ENCODE measurements at places on chromosomes 7 and 10. TPM values are rescaled to one million over a fixed set of nuclear protein-coding genes. Genes with fewer than 3 reads are reported as not detected.

GRCh38 chr7:41033500-41033899, 669.4 kb downstream of the INHBA start:
- no peak for DNase-seq
- no peaks in the 10 kb centered on the region for H3K36me3 ChIP-seq
- H3K4me1 ChIP-seq, result no peaks in the 10 kb centered on the region
- H3K27ac ChIP-seq, result no peak overlapping the region
- no peak overlapping the region for H3K4me3 ChIP-seq

- H3K4me1 ChIP-seq, result no peaks in the 10 kb centered on the region
- no peak overlapping the region for H3K4me3 ChIP-seq
- H3K27ac ChIP-seq, result no peak overlapping the region
- H3K27me3 ChIP-seq, result no peaks in the 10 kb centered on the region
Observed at GRCh38 chr7:129452589-129453231, 18.5 kb downstream of the STRIP2 start.

DNA sequence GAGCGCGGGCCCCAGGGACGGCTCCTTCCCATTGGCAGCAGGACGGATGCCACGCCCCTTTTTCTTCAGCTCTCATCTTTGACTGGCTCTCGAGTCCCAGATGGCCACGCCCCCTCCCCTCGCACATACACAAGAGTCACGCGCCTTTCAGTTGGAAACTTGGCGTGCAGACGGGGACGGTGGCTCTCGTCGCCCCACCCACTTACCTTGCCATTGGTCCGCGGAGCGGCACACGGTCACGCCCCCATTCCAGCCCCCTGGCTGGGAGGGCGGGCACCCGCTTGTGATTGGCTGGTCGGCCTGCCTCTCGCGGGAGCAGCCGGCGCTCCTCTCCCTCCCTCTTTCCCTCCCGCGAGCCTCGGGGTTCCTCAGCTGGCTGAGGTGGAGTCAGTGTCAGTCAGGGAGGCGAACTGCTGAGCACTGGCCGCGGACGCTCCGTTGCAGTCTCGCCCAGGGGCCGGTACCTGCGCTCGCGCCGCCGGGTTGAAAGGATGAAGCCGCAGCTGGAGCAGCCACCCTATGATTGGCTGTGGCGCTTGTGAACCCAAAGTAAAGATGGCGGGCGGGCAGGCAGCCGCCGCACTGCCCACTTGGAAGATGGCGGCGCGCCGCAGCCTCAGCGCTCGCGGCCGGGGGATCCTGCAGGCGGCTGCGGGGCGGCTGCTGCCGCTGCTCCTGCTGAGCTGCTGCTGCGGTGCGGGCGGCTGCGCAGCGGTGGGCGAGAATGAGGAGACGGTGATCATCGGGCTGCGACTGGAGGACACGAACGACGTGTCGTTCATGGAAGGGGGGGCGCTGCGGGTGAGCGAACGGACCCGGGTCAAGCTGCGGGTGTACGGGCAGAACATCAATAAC, at the start of gene CNNM2:
TSS of gene CNNM2 (plus strand) at position 333 of the 855 bp plus-strand sequence. CDS start at position 520, 187 bp downstream.
- DNase-seq, result peak; percentile 99
- H3K27ac ChIP-seq, result peak within 1 kb of the TSS; percentile 87
- no peaks in the 10 kb centered on the region for H3K27me3 ChIP-seq
- peak within 1 kb of the TSS; percentile 54 for H3K4me3 ChIP-seq

Gene NPSR1
- total RNA-seq, result not detected

Gene STOX1
- total RNA-seq, result 7.7 TPM

DNA sequence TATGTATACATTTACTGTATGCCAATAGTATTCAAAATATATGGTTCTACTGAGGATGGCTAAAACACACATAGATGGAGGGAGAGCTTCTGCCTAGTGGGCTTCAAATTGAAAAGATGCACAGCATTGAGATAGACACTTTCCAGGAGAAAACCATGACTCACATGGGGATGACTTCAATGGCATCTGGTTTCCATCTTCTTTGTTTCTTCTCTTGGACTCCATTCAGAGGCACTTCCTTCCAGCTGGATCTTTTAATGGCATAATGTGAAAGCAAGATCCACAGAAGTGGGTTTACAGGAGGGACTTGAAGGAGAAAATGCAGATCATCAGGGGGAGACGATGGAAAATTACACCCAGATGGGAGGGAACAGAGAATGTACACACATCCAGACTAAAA, 84.9 kb downstream of the ZNF365 start:
- no peaks in the 10 kb centered on the region for H3K27me3 ChIP-seq
- H3K4me1 ChIP-seq, result no peaks in the 10 kb centered on the region
- no peak for DNase-seq

Gene HGF
- total RNA-seq, result 29.4 TPM
